Heart left ventricle (tissue), 16 donors: ENCODE measurements at places on chromosomes 11 and 22. TPM values are rescaled to one million over a fixed set of nuclear protein-coding genes. Genes with fewer than 3 reads are reported as not detected.

DNA sequence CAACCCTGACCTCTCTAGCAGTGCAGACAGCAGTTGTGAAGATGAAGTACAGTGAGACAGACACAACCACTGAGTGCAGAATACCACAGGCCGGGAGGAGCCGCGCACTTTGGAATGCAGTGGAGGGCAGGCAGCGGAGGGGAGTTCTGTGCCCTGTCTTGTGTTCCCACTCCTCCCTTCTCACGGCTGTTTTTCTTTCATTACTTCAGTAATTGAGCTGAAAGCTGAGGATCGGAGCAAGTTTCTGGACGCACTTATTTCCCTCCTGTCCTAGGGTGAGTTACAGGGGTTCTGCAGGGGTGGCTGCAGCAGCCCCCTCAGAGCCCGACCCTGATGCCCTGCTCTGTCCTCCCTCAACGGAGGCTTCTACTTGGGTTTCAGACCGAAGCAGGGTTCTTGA, 5.6 kb downstream of the CLDN5 start:
- no peak for DNase-seq

- DNase-seq, result no peak
Measured at GRCh38 chr22:25109878-25110595, 89.6 kb upstream of the CRYBB3 start.

- no peak for DNase-seq
Measured at GRCh38 chr11:75248924-75249256, 8.3 kb downstream of the TPBGL start.

DNA sequence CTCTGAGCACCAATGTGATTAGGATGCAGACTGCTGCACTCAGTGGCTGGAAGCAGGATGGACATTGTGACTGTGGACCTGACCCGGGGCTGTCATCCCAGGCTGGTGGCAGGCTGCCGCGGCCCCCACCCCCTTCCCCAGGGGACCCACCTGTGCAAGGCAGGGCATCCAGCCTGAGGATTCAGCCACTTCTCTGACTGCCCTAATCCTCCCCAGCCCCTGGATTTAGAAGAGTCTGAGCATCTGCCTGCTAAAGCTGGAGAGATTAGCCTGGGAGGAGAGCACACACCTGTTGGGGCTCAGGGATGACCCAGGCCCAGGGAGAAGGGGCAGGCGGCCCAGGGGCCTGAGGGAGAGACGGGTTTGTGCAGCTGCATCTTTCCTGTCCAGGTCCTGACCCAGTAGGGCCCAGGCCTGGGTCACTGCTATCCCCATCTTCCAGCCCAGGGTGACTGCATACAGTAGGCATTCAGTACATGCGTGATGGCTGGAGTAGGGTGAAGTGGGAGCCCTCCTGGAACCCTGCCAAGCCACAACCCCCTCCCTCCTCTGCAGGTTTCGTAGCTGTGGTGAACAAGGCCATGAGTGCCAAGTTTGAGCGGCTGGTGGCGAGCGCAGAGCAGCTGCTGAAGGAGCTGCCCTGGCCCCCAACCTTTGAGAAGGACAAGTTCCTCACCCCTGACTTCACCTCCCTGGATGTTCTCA, 12.1 kb downstream of the DPP3 start:
- no peak for DNase-seq

GRCh38 chr11:11125618-11126017, 227.4 kb downstream of the CSNK2A3 start:
- no peak for DNase-seq

GRCh38 chr11:70420008-70420464, 21.7 kb downstream of the CTTN start:
- no peak for DNase-seq

DNA sequence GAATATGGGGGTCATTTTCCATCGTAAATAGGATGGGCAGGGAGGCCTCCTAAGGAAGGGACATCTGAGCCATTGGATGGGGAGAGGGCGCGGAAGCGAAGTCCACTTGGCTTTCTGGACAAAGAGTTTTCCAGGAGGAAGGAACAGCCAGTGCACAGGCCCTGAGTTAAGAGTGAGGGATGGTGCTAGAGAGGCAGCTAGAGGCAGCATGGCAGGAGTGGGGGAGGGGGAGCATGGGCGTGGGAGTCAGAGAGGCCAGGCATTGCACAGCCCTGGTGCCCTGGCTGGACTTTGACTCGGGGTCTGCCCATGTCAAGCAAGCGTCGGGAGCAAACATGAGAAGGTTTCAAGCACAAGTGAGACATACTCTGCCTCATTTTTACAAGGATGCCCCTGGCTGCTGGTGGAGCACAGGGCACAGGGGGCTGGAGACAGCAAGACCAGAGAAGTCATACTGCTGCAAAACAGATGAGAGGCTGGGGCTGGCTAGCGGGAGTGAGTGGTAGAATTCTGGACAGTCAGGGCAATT, 9.0 kb downstream of the GNAZ start:
- DNase-seq, result no peak

DNA sequence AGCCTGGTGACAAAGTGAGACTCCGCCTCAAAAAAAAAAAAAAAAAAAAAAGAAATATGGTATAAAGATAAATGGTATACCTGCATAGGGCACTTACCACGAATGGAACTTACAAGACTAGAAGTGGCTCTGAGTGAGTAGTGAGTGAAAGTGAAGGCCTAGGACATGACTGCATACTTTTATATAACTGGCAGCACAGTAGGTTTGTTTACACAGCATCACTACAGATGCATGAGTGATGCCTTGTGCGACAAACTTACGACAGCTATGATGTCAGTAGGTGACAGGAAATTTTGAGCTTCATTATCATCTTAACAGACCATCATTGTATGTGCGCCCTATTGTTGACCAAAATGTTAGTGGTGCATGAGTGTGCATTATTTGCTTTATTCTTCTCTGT, 17.7 kb downstream of the XRCC6 start:
- DNase-seq, result no peak

DNA sequence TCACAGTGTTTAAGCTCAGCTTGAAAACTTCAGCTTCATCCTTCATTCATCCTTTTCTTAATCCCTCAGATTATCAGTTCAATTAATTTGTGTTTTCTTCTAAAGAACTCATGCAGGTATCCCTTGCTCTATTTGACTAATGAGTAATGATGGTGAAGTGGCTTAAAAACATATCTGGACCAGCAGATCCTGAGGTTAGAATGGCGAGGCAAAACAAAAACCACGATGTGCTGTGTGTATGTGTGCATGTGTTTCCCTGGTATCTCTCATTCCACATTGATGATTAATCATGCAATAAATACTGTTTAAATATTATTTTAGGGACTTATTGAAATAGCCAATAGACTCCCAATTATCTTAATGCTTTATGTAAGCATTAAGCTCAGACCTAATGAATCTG, 437.0 kb downstream of the DYNC2H1 start:
- no peak for DNase-seq

DNA sequence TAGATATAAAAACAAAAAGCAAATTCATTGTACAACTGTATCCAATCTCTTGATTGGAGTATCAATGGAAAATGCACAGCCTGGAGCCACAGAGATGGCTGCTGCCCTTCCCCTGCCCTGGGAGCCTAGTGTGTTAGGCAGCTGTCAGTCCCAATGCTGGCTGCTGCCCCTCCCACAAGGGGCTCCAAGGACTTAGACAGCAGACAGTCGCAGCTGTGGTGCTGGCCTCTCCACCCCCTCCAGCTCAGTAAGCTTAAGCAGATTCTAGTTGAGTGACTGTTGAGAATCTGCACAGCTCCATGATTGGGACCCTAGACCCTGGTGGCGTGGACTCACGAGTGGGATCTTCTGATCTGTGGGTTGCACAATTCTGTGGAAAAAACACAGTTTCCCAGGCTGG, 1511.2 kb downstream of the FAM181B start:
- DNase-seq, result no peak

DNA sequence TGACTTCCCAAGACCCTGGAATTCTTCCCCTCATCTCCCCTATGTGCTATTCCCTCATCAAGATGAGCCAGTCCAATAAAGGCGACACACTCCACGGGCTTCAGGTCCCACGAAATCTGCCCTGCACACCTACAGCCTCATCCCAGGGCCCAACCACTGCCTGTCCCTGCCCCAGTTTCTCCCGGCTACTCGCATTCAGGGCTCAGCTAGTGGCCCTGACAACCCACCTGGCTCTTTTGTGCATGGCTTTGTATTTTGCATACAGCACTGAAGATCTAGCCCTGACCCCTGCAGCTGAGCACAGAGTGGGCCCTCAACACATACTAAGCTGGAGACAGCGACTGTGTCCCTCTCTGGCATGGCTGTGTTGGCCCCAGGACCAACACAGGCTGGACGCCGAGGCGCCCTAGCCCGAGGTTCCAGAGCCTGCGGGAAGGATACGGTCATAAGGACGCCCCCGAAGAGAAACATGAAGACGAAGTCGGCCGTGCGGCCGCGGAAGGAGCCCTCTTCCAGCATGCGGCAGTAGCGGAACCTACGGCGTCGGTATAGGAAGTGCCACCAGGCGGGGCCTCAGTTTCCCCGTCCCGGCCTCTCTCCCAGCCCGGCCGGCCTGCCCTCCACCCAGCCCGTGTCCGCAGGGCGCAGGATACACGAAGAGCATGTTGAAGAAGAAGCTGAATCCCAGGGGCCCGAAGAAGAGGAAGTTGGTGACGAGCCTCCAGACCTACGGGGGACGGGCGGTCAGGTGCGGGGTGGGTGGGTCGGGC, 710 bp downstream of the DERL3 start:
- DNase-seq, result no peak

DNA sequence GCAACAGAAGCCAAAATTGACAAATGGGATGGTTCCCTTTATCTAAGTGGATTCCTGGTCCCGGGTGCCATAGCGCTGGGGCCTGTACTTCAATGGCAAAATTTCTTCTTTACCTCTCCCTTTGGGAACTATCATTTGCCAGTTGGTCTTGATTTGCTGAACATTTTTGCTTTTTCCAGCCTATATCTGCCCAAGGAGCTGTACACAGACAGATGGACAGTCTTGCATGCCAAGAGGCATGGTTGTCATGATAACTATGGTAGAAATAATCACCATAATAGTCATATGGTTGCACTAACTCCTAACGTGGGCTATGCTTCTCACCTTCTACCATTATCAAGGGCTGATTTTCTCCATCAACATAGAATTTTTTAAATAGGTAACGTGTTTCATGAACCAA, 1030.9 kb downstream of the OPCML start:
- DNase-seq, result no peak

Gene OR8G5
- not detected for polyA plus RNA-seq

Gene GRM5
- polyA plus RNA-seq, result 0.01 TPM

Gene SERHL2
- polyA plus RNA-seq, result 3.4 TPM

Gene MYBPC3
- 1,204 TPM for polyA plus RNA-seq

Gene SCGB1A1
- not detected for polyA plus RNA-seq

Gene NCAM1
- polyA plus RNA-seq, result 270 TPM

Gene CNTF
- 0.19 TPM for polyA plus RNA-seq
